ENCODE measurements at places on chromosomes 5 and 9. TPM values are rescaled to one million over a fixed set of nuclear protein-coding genes. Genes with fewer than 3 reads are reported as not detected.

TAF11L10 gene
- total RNA-seq: not detected

DNA sequence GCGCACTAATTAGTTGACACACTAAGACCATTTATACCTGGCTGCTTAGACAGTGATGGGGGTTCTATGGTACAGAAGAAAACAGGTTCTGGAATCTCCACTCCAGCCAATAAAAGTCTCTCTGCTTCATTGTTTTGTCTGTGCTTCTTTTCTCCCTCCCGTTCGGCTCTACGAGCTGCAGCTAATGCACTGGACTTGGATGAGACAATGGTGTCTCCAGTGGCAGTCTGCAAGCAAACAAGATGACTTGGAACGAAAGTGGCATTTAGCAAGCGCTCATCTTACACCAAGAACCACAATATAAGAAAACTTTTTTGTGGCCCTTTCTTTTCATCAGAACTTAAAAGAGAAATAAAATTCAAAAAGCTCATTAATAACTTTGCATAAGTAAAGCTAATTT lies 30.2 kb downstream of the GFM2 start:
- H3K4me3 ChIP-seq: no peak overlapping the region
- no peaks in the 10 kb centered on the region for H3K4me1 ChIP-seq
- H3K27me3 ChIP-seq: no peaks in the 10 kb centered on the region
- no peak for DNase-seq
- no peak overlapping the region for H3K27ac ChIP-seq

GRCh38 chr9:126000731-126001580 lies 253.8 kb downstream of the PBX3 start:
- no peak overlapping the region for H3K4me3 ChIP-seq
- no peaks in the 10 kb centered on the region for H3K36me3 ChIP-seq
- no peaks in the 10 kb centered on the region for H3K27me3 ChIP-seq
- DNase-seq: no peak
- H3K27ac ChIP-seq: no peak overlapping the region

DNA sequence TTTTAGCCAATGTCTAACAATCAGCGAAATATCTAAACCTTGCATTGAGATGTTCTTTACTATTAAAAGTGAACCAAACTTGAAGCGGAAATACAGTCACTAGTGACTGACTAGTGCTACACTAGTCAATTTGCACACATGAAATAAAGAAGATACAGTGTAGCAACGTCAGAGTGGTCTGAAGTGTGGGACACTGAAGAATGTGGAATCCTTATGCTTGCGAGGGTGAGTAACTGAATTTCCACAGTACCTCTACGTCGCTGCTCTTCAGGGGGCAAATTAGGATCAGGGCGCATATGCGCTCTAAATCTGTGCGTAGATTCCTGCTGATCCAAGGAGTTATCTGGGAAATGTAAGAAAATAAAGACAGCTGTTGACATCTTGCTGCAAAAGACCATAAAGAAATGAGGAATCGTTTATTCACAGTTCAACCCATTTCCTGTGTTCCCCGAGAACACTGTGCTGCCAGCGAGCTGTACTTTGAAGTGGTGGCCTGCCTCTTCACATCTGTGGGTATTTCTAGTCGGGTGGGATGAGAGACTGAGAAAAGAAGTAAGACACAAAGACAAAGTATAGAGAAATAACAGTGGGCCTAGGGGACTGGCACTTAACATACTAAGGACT lies 39.8 kb upstream of the FLT4 start:
- H3K27me3 ChIP-seq: peaks cover 82% of the 10 kb centered on the region
- no peaks in the 10 kb centered on the region for H3K4me1 ChIP-seq
- H3K27ac ChIP-seq: no peak overlapping the region

RUSC2 gene
- 30.5 TPM for total RNA-seq

All from MCF 10A (cell line).